ENCODE measurements at places on chromosomes 3 and 15. TPM values are rescaled to one million over a fixed set of nuclear protein-coding genes. Genes with fewer than 3 reads are reported as not detected.

- no peak for DNase-seq
These were observed 237.0 kb downstream of the SCAPER start for GRCh38 chr15:76667943-76668715.

ACOX2 gene
- total RNA-seq = 35.8 TPM

BOC gene
- total RNA-seq = 85.1 TPM

CPNE4 gene
- 0.54 TPM for total RNA-seq

PATL2 gene
- total RNA-seq = 0.41 TPM

DNA sequence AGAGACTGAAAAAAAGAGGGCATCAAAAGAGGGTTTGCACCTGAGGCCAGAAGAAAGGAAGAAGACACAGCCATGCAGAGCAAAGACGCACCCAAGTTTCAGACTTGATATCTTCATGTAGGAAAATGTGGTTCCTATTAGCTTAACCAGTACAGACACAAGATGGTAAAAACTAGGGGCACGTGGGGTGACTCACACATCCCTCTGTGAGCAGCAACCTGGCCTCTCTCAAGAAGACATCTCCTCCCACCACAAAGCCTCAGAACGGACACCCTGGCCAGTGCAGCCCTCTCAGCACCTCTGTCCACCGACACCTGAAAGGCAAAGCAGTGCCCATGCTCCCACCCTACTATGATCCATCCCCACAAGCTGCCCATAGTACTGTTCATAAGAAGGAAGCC lies 33.3 kb downstream of the GLB1 start:
- DNase-seq = no peak

DNA sequence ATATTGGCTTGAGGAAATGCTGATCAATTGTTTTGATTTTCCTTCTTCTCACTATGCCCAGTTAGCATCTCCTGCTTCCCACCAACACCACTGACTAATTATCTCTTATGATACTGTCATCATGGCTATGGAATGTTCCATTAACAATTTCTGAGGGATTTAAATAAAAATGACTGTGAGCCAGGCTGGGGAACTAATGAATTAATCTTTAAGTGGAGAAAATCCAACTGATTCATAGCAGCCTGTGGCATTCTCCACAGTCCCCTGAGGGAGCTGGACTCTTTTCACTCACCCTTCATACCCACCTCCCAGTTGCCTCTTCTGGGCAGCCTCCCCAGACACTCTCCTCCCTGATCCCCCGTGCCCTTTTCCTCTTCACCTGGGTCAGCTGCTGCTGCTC lies 353.6 kb downstream of the CLSTN2 start:
- DNase-seq = no peak

PRSS50 gene
- total RNA-seq = 0.81 TPM
